Sigmoid colon (tissue), 7 donors: ENCODE measurements at places on chromosomes 13 and 19. TPM values are rescaled to one million over a fixed set of nuclear protein-coding genes. Genes with fewer than 3 reads are reported as not detected.

GRCh38 chr19:8589177-8589714 lies 12.0 kb upstream of the MYO1F start:
- peaks cover 16% of the 10 kb centered on the region for H3K4me1 ChIP-seq
- no peak overlapping the region for H3K4me3 ChIP-seq
- no peak overlapping the region for H3K27ac ChIP-seq
- H3K36me3 ChIP-seq: no peaks in the 10 kb centered on the region
- H3K27me3 ChIP-seq: no peaks in the 10 kb centered on the region

DNA sequence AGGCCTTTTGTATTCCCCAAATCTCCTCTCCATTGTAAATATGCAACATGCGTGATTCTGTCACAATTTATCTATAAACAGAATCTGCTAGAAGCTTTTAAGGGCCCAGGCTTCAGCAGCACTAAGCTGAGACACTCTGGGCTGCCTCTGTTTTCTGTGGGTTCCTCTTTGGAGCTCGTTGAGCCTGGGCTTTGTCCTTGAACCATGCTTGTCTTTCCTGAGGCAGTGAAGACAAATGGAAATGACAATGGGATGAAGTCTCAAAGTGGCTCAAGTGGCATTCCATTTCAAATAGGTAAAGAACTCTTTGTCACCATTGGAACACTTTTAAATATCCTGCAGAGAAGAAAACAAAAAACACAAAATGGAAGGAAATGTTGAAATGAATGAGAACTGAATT lies 40.3 kb downstream of the RASL11A start:
- no peaks in the 10 kb centered on the region for H3K36me3 ChIP-seq
- H3K27ac ChIP-seq: no peak overlapping the region
- H3K4me3 ChIP-seq: no peak overlapping the region

DNA sequence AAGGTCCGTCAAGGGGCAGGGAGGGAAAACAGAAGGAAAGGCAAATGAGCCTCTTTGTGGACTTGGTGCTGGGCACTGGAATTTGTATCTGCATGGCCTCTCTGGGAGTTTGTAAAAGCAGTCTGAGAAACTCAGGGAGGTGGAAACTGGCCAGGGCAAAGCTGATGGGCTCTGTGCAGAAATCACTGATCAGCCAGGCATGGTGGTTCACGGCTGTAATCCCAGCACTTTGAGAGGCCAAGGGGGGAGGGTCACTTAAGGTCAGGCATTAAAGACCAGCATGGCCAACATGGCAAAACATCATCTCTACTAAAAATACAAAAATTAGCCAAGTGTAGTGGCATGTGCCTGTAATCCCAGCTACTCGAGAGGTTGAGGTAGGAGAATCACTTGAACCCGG lies 369.9 kb upstream of the ZNF507 start:
- DNase-seq: no peak
- no peak overlapping the region for H3K4me3 ChIP-seq
- H3K27me3 ChIP-seq: no peaks in the 10 kb centered on the region
- H3K27ac ChIP-seq: no peak overlapping the region
- peaks cover 9% of the 10 kb centered on the region for H3K4me1 ChIP-seq

GRCh38 chr13:78137404-78138142 lies 218.9 kb upstream of the EDNRB start:
- no peaks in the 10 kb centered on the region for H3K36me3 ChIP-seq
- H3K4me1 ChIP-seq: no peaks in the 10 kb centered on the region
- no peak overlapping the region for H3K27ac ChIP-seq
- no peak for DNase-seq

DNA sequence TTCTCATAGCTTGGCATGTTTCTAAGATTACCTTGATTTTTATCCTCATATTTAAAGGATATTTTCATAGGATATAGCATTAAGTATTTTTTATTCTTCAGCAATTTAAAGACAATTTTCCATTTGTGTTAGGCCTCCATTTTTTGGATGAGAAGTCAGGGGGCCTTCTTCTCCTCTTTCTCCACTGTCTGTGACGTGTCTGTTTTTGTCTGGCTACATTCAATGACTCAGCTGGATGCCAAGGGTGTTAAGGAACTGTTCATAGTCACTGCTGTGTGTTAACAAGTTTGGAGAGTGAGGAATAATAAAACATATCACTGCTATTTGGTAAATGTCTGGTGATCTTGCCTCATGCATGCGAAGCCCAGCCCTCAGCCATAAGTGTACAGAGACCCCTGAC lies 36.4 kb downstream of the ZNF582 start:
- no peak for DNase-seq
- H3K4me3 ChIP-seq: no peak overlapping the region
- no peaks in the 10 kb centered on the region for H3K4me1 ChIP-seq
- H3K27me3 ChIP-seq: no peaks in the 10 kb centered on the region

GRCh38 chr13:22278336-22278929 lies 607.6 kb downstream of the FGF9 start:
- no peak overlapping the region for H3K27ac ChIP-seq
- H3K36me3 ChIP-seq: no peaks in the 10 kb centered on the region
- no peaks in the 10 kb centered on the region for H3K27me3 ChIP-seq
- H3K4me1 ChIP-seq: no peaks in the 10 kb centered on the region
- DNase-seq: no peak
- H3K4me3 ChIP-seq: no peak overlapping the region

DNA sequence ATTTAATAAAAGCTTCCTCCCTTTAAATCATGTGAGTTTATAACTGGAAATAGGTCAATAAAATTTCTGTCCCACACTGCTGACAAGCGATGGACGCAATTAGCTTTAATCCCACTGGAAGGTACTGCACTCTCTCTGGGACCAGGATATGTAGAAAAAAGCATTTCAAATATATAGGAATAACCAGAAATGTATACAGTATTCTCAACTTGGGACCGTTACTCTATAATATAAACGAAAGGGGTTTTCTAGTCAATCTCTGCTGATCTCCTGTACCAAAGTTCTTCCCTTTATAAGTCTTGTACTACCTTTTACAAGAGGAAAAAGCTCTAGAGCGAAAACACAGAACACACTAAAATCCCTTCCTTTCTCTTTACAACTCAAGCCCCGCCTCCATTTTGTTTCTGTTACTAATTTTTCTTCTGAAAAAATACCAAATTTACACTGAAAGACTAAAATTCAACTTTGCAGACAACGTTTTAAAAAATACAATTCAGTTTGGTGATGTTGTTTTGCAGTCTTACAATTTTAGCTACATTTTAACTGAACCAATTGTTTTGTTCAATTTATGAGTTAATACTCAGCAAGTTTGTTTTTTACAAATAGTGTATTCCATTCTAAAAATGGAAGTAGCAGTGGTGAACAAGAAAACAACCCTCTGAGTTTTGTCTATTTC lies 1.7 kb upstream of the USPL1 start:
- H3K36me3 ChIP-seq: no peaks in the 10 kb centered on the region
- no peaks in the 10 kb centered on the region for H3K4me1 ChIP-seq
- no peaks in the 10 kb centered on the region for H3K27me3 ChIP-seq
- DNase-seq: no peak
- peak overlapping the region; percentile 89 for H3K4me3 ChIP-seq

DNA sequence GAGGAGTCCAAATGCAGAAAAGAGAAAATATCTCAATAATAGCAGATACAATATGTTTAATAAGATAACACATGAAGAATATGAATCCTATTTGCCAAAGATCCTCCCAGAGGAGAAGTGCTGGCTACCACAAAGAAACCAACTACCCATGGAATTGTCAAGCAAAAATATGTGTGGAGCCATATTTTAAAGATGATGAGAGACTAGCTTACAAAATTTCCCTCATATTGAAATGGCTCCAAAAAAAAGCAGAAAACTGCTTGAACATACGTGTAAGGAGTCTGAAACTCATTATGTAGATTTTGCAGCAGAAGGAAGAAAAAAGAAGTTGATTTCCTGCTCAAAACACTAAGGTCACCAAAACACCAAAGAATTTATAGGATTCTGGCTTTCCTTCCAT lies 94.2 kb downstream of the USP12 start:
- no peaks in the 10 kb centered on the region for H3K4me1 ChIP-seq
- no peak overlapping the region for H3K27ac ChIP-seq
- no peaks in the 10 kb centered on the region for H3K27me3 ChIP-seq
- no peaks in the 10 kb centered on the region for H3K36me3 ChIP-seq
- DNase-seq: no peak

DNA sequence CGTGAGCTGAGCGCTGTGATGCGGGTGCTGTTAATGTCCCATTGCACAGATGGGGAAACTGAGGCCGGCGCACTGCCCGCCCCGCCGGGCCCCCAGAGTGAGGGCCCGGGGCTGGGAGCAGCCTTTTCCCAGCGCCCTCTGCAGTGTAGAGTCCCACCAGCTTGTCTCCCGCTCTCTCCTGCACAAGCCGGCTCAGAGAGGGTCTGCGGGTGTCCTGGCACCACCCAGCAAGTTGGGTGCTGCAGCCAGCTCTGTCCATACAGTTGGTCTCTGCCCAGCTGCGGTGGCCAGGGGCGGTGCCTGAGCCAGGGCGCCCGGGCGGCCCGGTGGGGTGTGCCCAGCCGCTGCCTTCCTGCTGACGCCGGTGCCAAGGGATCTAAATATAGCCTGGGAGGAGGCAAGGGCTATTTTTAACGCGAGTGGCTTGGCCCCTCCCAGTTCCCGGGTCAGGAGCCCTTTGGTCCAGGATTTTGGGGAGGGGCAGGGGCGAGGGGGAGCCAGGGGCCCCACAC lies 19.3 kb downstream of the GADD45B start:
- H3K27me3 ChIP-seq: no peaks in the 10 kb centered on the region
- peak overlapping the region; percentile 62 for H3K4me3 ChIP-seq
- peaks cover 21% of the 10 kb centered on the region for H3K4me1 ChIP-seq

GRCh38 chr19:34363930-34364329 lies 1.1 kb upstream of the GPI start:
- no peaks in the 10 kb centered on the region for H3K27me3 ChIP-seq
- no peak overlapping the region for H3K4me3 ChIP-seq
- H3K36me3 ChIP-seq: peaks cover 19% of the 10 kb centered on the region
- H3K4me1 ChIP-seq: peaks cover 31% of the 10 kb centered on the region
- H3K27ac ChIP-seq: no peak overlapping the region
- DNase-seq: no peak

DNA sequence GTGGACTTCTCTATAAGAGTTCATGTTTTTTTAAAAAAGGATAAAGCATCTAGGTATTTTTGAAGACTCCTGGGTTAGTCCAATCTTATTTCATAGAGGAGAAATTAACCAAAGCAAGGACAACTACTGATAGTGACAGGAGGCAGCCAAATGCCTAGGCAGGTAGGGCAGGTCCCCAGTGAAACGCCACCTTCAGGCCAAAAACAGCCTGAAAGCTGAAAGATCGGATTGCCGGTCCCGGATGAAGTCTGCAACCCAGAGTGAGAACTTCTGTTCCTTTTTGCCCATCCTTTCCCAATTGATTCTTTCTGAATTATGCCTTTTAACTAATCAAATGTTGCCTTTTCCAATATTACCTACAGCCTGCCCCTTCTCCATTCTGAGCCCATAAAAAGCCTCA lies 6.1 kb upstream of the GGACT start:
- no peaks in the 10 kb centered on the region for H3K36me3 ChIP-seq
- no peak overlapping the region for H3K27ac ChIP-seq
- DNase-seq: no peak
- H3K27me3 ChIP-seq: no peaks in the 10 kb centered on the region
- no peak overlapping the region for H3K4me3 ChIP-seq
- no peaks in the 10 kb centered on the region for H3K4me1 ChIP-seq

GRCh38 chr13:78976696-78977095 lies 317.7 kb upstream of the OBI1 start:
- H3K36me3 ChIP-seq: no peaks in the 10 kb centered on the region
- no peak overlapping the region for H3K27ac ChIP-seq
- no peaks in the 10 kb centered on the region for H3K27me3 ChIP-seq
- H3K4me1 ChIP-seq: no peaks in the 10 kb centered on the region

- no peak overlapping the region for H3K4me3 ChIP-seq
- H3K4me1 ChIP-seq: no peaks in the 10 kb centered on the region
- no peak overlapping the region for H3K27ac ChIP-seq
- no peak for DNase-seq
Observed at GRCh38 chr19:40539070-40539469, 37.6 kb upstream of the SHKBP1 start.

DNA sequence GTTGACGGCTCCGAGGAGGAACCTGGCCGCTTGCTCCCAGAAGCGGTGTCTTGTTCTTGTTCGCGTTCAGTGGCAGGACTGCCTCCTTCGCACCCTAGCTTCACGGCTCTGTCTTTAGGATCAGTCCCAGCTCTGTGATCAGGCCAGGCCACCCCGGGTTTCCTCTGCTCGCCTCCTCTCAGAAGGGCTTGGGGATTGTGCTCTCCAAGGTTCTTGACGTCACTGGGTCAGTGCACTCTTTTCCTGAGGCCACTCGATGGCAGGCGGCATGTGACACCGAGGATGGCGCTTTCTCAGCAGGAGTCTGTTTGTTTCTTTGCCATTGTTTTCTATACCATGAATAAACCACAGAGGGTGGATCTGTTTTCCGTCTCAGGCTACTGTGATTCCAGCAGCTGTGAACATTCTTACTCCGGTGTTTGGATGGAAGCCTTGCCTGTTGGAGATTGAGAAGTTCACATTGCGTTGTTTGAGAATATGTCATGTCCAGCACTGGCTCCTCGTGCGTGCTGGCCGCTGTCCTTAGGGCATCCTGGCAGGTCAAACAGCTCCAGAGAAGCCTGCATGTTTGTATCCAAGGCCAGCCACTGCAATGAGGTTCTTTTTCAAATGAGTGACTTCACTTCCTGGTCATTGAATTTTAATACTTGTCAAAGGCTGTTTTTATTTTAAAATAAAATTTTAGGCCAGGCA lies 44.5 kb downstream of the SLC7A9 start:
- no peak overlapping the region for H3K27ac ChIP-seq
- H3K36me3 ChIP-seq: no peaks in the 10 kb centered on the region
- H3K4me3 ChIP-seq: no peak overlapping the region
- no peaks in the 10 kb centered on the region for H3K4me1 ChIP-seq

DNA sequence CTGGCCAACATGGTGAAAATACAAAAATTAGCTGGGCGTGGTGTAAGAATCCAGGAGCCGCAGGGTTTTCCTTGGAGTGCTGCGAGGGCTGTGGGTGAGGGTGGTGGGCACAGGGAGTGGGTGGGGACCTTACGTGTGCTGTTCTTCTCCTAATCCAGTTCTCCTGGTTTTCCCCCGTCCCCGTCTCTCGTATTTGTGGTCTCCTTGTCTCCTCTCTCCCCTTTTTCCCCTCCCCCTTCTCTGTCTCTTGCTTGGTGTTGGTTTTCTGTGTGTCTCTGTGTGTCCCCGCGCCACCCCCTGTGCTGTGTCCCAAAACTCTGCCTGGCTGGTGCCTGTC lies 1.7 kb downstream of the SELENOW start:
- no peaks in the 10 kb centered on the region for H3K27me3 ChIP-seq
- H3K4me1 ChIP-seq: peaks cover 55% of the 10 kb centered on the region
- H3K36me3 ChIP-seq: peaks cover 42% of the 10 kb centered on the region
- DNase-seq: no peak

- H3K36me3 ChIP-seq: no peaks in the 10 kb centered on the region
- H3K4me1 ChIP-seq: no peaks in the 10 kb centered on the region
- no peak overlapping the region for H3K4me3 ChIP-seq
- DNase-seq: no peak
- H3K27ac ChIP-seq: no peak overlapping the region
- no peaks in the 10 kb centered on the region for H3K27me3 ChIP-seq
Observed at GRCh38 chr13:82614086-82614485, 1268.2 kb downstream of the SLITRK1 start.

Gene LILRA5
- total RNA-seq: 6.7 TPM

Gene ZNF681
- total RNA-seq: 0.55 TPM
